Cortex of kidney (tissue), 1 donor: ENCODE measurements at places on chromosomes 5 and 9.

DNA sequence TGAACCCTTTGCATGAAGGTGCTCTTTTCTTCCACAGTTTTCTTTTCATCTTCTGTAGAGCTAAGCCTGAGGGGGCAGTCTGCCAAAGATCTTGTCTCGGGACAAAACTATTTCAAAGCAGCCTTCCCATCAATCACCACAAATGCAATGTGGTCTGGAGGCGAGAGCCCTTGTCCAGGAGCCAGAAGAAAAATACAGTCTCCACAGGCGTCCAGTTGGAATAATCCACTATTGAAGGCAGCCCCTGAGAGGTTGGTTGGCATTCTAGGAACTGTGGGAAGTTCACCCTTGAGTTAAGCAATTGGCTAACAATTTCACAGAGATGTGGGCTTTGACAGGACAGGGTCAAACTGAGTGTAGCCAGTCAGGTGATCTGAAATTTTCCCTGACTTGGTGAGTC is 72.0 kb downstream of the SEMA6A start:
- no peak for DNase-seq

- DNase-seq: no peak
Observed at GRCh38 chr9:127506117-127506813, 55.0 kb downstream of the LRSAM1 start.

GRCh38 chr5:129107637-129108036 is 13.1 kb downstream of the ISOC1 start:
- no peak for DNase-seq

- no peak for DNase-seq
Observed at GRCh38 chr5:57302643-57303042, 128.8 kb downstream of the GPBP1 start.

DNA sequence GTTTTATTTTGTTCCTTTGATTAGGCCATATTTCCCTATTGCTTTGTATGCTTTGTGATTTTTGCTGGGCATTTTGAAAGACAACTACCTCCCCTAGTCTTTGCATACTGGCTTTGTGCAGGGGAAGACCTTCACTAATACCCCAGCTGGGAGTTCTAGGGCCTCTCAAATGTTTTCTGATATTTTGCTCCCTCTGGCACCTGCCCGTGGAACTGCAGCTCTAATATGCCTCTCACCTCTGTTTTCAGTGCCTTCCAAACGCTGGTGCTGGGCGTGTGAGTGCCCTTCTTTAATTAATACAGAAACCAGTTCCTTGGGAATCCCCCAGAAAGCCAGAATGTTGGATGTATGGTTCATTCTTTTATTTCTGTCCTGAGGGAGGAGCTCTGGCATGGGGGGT is 204.5 kb downstream of the COMMD10 start:
- DNase-seq: no peak

- DNase-seq: no peak
Observed at GRCh38 chr5:115872447-115872846, 30.7 kb downstream of the AP3S1 start.

DNA sequence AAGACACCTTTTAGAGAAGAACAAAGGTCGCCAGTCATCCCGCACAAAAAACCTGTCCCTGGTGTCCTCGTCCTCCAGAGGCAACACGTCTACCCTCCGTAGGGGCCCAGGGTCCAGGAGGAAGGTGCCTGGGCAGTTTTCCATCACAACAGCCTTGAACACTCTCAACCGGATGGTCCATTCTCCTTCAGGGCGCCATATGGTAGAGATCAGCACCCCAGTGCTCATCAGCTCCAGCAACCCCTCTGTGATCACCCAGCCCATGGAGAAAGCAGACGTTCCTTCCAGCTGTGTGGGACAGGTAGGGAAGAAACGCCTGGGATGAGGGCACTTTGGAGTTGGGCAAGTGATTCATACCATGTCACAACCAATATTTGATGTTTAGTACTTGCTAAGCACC is 77.4 kb downstream of the SH3RF2 start:
- DNase-seq: no peak

DNA sequence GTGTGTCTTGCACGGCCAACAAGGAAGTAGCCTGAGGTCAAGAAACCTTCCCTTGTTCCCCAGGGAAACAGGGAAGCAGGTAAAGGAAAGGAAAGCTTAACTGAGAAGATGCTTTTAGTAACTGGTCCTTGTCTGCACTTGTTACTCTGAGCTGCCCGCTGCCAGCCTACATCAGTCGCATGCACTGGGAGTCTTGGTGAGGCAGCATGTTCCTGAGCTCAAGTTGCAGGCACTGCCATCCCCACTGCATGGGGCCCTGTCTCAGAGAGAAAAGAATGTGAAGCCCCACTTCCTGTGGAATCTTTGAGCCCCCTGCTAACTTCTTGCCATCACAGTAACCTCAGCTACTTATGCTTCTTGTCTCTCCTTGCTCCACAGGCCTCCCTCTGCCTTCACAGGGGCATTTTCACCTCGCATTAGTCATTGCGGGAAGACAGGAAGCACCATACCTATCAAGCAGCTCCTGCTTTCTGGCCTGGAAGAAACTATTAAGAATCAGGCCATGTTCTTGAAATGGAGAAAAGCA is 344.1 kb upstream of the ADAMTSL1 start:
- no peak for DNase-seq

GRCh38 chr5:178320281-178320855 is 87.8 kb upstream of the PHYKPL start:
- no peak for DNase-seq

DNA sequence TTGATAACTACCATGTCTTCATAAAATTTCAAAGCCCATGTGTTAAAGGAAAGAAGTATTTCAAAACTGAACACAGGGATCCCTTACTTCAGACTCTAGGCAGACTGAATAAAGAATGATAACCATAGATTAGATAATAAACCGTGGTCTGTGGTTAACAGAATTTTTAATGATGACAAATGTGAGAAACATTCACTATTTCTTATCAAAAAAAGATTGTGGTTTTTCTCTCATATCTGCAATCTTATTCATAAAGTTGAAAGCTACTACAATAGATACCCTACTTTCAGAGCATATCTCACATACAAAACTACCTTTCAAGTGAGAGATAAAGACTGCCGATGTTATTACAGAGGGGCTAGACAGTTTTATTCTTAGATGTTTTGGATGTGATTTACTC is 816.8 kb upstream of the DMAC1 start:
- DNase-seq: no peak

DNA sequence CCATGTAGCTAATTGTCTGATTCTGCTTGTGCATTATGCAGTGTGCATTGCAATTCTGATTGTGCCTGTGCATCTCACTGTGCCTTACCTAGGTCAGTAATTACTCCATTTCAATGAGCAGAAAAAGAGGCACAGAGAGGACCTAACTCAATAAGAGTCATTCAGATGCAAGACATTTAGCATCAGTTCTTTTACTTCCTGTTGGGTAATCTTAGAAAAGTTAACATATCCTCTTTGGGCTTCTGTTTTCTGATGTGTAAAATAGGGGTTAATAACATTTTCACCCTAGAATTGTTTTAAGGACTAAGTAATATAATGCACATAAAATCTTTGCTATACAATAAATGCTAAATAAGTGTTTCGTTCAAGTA is 7.0 kb upstream of the DCTN4 start:
- no peak for DNase-seq

GRCh38 chr5:68333649-68334552 is 118.3 kb downstream of the PIK3R1 start:
- DNase-seq: no peak
